Large intestine (tissue), 12 donors: ENCODE measurements at places on chromosomes 5 and 9. TPM values are rescaled to one million over a fixed set of nuclear protein-coding genes. Genes with fewer than 3 reads are reported as not detected.

Gene NRG2
- polyA plus RNA-seq = 1.1 TPM

GRCh38 chr9:4315582-4316215, 15.8 kb upstream of the GLIS3 start:
- DNase-seq = peak; percentile 64

GRCh38 chr5:138468133-138468965, 3.1 kb downstream of the EGR1 start:
- no peak for DNase-seq

Gene GARNL3
- 24.0 TPM for polyA plus RNA-seq

DNA sequence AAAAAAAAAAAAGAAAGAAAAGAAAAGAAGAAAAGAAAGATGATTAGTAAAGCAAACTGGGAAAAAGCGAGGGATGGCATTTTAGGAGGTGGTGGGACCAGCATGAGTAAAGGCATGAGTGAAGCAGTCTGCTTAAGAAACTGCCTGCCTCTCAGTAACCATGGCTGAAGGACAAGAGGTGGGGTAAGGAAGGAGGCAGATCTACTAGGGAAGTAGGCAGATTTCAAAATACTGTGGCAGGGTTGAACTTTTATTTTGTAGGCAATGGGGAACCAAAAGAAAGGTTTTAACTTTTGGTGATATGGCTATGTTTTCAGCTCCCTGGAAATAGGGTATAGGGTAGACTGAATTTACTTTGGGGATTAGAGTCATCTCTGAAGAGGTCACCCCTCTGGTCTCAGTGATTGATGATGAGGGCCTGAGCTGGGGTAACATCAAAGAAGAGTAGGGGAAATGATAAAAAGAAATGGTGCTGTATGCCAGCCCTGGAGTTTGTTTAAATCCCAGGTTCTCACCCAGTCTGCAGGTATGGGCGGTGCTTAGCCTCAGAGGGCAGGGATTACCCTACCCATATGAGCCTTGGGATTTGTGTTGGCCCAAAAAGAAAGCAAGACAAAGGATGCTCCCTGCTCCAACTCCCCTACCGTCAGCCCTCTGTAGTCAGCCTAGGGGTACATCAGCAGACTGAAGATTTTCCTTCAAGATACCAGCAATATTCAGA, 316.2 kb downstream of the CWC27 start:
- no peak for DNase-seq

GRCh38 chr5:175802361-175802760, 69.0 kb upstream of the CPLX2 start:
- DNase-seq = no peak

GRCh38 chr5:176675676-176676360, 28.5 kb downstream of the TSPAN17 start:
- no peak for DNase-seq

DNA sequence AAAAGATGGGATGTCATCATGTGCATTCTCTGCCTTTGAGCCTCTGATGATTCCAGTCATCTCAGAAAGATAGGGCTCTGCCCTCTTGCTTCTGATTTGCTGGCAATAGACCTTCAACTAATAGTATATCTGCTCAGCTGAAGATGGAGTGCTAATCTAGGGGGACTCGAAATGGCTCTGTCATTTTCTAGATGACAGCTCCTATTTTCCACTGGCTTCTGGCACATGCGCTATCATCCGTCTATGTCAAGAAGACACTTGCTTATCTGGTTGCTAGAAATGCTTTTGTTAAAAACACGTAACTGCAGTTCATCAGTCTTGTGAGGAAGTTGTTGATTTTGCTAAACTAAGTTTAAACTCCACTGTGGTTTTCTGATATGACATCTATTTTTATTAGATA, 265.5 kb upstream of the ZNF608 start:
- DNase-seq = no peak

DNA sequence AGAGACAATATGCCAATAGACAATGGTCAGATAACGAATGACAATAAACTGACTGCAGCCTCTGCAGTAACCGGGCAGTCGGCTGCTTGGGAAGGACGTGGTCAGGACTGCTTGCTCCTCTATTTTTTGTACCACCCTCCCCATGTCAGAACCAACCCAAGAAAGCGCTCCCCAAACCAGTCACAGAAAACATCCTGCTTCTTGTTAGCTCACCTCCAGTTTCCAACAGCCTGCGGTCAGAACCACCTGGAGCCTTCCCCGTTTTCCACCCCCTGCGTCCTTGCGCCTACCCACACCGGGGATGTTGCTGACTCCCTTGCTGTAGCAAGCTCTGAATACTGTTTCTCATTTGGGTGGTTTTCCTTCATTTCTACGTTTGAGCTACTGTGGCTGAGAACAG, 1.7 kb upstream of the MRNIP start:
- no peak for DNase-seq

GRCh38 chr5:53557386-53557785, 3.1 kb upstream of the NDUFS4 start:
- DNase-seq = no peak

- DNase-seq = no peak
Observed at GRCh38 chr9:31355159-31355882, 1029.1 kb upstream of the ACO1 start.

- DNase-seq = no peak
Observed at GRCh38 chr9:99369327-99369722, 147.2 kb downstream of the SEC61B start.

DNA sequence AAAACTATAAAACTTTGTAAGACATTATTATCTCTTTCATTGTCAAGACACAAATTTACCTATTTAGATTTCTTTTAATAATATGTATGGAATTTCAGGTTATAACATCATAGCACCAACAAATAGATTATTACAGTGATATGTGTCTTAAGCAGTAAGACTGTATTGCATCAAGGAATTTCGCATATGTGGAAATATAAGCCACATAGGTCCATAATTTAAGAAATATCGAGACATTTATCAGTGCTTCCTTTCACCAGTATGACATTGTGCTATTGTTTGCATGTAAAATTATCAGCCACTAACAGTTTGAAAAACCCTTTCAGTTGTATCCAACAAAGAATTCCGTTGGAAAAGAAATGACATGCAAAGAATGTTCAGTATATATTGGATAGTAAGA, 186.7 kb upstream of the RASA1 start:
- DNase-seq = no peak

DNA sequence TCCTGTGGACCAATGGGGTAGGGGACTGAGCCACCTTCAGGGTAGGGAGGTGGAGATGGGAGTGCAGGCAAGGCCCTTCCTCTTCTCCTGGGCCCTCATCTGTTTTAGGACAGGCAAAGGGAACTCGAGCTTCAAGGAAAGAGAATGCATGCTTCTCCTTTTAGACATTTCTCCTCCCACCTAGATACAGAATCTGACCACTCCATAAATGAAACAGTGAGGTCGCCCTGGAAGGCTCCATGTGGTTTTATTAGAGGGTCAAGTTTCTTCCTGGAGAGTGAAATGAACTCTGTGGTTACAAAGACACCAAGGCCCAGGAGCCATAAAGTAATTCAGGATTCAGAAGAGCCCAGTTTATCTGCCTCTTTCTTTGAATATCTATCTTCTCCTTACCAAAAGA, 14.9 kb downstream of the LHFPL2 start:
- no peak for DNase-seq

- no peak for DNase-seq
Observed at GRCh38 chr5:170360709-170361108, 28.5 kb downstream of the KCNMB1 start.

DNA sequence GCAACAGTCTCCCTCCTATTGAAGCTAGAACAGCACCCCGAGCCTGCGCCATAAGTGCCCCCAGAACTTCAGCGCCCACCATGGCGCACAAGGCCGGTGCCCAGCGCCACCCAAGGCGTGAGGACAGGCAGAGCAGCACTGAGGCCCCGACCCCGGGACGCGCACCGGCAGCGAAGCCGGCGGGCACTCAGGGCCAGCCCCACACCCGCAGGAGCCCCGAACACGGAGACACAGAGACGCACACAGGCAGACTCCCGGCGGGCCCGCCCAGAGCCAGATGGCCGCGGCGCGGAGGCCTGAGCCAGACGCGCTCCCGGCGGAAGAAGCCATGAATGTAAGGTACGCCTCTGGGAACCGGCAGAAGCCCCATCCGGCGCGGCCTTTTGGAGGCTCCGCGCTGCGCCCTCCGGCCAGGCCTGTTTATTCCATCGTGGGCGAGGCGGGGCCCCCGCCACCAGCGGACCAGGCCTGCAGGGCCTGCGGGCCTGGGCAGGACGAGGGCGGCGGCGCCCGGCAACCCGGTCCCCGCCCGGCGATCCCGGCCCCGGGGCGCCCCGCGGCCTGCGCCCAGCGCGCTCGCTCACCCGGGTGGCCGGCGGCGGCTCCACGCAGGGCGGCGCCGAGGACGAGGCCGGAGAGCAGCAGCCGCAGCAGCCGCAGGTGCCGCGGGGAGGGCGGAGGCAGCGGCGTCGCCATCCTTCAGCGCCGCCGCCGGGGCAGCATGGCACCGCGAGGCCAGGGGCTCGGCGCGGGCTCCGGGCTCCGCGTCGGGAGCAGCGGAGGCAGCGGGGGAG, 486 bp downstream of the NPDC1 start:
- peak; percentile 50 for DNase-seq

Gene LRRC19
- polyA plus RNA-seq = 83.7 TPM

GRCh38 chr9:99726758-99727157, 94.9 kb upstream of the NR4A3 start:
- DNase-seq = peak; percentile 6

DNA sequence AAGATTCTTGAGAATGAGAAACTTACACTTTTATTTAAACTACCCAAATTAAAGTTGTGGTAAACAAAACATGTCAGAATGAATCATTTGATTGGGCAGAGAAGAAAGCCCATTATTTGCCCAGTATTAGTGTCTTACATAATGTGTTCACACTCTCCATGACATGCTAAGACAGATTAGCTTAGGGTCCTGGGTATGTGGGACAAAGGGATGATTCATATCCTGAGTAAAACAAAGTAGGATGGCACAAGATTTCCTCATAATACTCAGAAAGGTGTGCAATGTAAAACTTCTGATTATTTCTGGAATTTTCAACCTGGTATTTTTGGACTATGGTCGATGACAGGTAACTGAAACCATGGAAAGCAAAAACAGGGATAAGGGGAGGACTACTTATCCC, 183.9 kb upstream of the POU5F2 start:
- no peak for DNase-seq

DNA sequence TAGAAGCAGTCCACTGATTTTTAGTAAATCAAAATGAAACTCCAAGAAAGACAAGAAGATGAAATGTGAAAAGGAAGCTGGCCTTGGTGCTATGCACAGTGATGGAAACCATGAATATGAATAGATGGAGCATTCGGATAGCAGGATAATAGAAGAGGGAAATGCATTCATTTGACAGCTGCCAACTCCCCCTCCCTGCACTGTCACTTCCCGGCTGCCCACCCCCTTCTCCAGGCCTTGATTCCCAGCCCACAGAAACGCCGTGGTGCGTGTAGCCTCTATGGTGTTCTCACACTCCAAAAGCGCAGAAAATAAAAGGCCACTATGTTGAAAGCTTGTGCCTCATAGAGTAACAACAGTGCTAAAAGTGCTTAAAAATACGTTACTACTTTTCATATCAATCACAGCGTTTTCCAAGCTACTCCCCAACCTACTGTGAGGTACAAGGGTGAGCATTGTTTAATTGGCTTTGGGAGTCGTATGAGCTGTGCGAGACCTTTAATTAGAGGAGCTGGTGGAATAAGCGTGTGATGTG, 26.1 kb upstream of the IFNK start:
- DNase-seq = no peak

DNA sequence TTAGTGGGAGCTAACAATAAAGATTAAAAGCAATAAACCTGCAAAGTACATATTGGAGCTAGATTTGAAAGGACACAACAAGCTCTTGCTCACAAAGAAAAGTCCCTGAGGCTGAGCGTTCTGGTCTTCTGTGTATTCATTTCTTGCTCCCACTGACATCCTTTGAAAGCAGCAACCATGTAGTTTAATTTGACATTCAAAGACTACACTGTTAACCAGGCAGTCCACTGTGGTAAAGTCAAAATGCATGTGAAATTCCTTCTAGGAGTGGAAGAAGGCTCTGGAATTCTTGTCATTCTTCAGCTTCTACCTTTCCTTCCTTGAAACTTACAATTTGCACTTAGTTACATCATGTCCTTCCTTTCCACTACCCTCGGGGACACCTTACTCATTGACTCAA, 480.7 kb downstream of the CSNK1G3 start:
- no peak for DNase-seq

GRCh38 chr9:125332527-125332926, 70.9 kb downstream of the GAPVD1 start:
- no peak for DNase-seq

Gene ZNF883
- 2.6 TPM for polyA plus RNA-seq

GRCh38 chr5:84724683-84725082, 340.0 kb upstream of the EDIL3 start:
- DNase-seq = no peak

- no peak for DNase-seq
Observed at GRCh38 chr5:31412324-31412723, 119.6 kb downstream of the DROSHA start.

- DNase-seq = no peak
Observed at GRCh38 chr5:119343766-119344165, 12.1 kb upstream of the TNFAIP8 start.

- no peak for DNase-seq
Observed at GRCh38 chr5:151862811-151863472, 61.7 kb downstream of the GLRA1 start.

GRCh38 chr9:114312513-114312875, 10.4 kb upstream of the ORM1 start:
- DNase-seq = no peak

Gene OR1Q1
- polyA plus RNA-seq = not detected

DNA sequence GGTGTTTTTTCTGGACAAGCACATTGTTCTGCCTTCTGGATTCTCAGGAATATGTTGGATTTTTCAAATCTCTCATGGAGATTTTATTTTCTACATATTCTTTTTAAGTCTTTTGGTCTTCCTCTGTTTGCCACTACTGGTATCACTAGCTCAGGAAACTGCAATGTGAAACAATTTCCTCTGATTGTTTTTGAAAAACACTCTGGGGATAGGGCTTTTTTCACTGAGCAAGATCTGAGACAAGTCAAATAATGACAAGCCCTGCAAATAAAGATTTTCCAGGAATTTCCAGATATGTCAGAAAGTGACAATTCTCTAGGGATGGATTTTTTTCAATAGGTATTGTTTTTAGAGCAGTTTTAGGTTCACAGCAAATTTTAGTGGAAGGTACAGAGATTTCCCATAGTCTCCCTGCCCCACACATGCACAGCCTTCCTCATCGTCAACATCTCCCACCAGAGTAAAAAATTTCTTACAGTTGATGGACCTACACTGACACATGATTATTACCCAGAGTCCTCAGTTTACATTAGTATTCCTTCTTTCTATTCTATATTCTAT, 86.9 kb upstream of the TMEM161B start:
- no peak for DNase-seq

DNA sequence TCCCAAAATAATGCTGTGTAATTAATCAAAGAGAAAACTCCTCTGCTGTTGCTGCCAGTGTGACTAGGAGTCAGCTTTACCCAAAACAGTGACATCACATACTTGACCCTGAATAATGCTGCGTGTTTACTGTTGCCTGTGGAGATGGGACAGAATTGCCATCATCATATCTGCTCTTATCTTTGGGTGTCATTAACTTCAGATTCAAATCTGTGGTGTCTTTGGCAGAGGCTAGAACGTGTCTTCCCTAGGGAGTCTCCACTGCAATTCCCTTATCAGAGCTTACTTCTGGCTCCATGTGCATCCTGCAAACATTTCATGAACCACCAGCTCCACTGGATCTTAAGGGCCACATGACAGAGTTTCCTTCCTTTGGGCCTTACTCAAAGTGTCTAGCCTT, 88.9 kb upstream of the MRPS30 start:
- DNase-seq = no peak

GRCh38 chr9:119003882-119004617, 365.2 kb downstream of the BRINP1 start:
- DNase-seq = no peak
